Posterior vena cava (tissue), 2 donors: ENCODE measurements at places on chromosomes 5 and 9.
A peak's percentile ranks its signal among the peaks of the same experiment; 100 is the strongest.

- no peak for DNase-seq
These were observed 15.6 kb upstream of the CLK4 start for GRCh38 chr5:178642351-178642909.

- DNase-seq: peak; percentile 40
These were observed 39.9 kb upstream of the IL17B start for GRCh38 chr5:149418910-149419531.

DNA sequence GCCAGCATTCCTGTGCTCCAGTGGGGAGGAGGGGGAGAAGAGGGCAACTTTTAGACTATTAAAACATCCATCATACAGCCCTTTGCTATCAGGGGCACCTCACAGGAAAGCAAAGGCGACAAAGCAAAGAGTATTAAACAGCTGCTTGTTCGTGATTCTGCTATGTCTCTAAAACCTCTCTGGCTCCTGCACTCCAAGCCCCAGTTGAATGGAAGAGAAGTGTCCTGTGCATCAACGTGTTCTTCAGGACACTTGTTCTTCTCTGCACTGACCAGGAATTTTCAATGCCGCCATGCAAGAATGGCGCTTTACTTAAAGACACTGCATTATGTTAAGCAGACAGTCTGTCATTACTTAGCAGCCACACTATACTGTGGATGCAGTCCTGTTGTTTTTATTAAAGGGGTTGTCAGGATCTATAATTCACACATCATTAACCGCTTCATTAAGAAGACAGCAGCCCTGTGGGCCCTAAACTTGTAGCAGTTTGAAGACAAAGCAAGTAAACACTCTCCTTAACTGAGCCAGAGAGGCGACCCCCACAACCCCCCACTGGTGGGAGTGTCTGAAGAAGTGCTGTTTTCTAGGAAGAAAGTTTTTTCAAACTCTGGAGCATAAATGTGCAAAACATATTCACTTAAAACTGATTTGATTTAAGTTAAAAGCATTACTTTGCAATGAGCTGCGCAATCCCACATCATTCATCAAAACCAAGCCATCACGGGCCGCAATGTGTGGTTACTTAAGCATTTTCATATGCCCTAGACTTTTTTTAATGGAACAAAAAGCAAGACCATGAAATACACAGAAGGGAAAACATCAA lies 164.5 kb downstream of the ZNF608 start:
- DNase-seq: no peak

DNA sequence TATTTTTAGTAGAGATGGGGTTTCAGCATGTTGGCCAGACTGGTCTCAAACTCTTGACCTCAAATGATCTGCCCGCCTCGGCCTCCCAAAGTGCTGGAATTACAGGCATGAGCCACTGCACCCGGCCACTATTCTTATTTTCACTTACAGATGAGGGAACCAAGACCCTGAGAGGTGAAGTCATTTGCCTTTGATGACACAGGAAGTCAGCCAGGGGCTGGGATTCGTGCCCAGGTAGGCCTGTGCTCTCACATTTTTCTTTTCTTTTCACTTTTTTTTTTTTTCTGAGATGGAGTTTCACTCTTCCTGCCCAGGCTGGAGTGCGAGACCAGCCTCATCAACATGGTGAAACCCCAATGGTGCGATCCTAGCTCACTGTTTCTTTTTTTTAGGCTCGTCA lies 22.2 kb downstream of the ENG start:
- no peak for DNase-seq

DNA sequence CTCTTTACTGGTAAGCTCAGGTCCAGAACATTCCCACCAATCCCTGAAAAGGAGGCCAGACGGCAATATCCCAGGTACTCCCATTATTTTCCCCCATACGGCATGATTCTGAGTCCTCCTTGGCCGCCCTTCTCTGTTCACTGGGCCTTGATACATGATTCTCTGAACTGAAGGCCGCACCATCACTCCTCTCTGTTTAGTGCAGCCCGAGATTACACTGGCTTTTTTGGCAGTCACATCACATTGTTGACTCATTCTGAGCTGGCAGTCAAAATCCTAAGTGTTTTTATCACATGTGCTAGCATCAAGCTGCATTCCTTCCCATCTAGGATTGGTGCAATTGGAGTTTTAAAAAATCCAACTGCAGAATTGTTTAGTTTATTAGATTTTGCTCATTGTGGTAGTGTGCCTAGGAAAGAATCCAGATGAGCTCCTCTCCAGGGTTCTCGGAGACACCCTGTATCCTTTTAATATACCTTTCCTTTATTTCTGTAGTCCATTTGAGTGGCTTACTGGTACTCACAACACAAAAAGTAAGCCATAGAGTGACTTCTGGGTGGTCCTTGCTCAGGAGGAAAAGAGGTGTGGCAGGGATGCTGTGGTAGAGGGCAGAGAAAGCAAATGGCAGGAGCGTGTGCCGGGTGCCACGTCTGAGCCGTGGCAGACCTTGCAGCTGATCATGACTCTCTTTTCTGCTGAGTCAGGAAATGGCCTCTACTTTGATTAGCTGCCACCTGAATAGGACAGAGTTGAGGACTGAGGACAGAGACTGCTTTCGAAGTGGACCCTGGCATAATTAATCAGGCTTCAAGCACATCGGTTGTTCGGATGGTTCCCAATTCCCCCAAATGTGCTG lies 121.1 kb upstream of the IL12B start:
- DNase-seq: no peak

GRCh38 chr9:114282926-114283325 lies 40.0 kb upstream of the ORM1 start:
- DNase-seq: peak; percentile 49

DNA sequence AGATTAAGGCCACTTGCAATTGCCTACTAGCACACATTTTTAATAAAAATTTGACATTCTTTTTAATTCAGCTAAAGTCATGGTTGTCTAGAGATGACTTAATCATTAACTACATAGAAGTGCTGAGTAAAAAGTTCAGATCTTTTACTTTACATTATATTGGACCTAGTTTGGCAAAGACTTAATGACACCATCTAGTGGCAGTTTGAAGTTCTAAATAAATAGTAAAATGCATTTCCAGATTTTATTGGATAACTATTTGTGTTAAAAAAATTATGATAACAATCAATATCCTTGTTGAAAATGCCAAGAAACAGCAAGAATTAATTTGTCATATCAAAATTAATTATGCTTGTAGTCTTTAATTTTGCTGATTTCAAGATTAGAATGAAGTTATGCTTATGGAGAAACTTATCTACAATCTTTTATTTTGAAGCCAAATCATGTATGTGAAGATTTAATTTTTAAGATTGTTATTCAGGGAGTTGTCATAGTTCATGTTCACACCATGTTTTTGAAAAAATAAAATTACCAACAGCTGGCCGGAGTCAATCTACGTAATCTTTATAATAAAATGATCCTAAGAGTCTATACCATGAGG lies 69.6 kb upstream of the PJA2 start:
- no peak for DNase-seq

DNA sequence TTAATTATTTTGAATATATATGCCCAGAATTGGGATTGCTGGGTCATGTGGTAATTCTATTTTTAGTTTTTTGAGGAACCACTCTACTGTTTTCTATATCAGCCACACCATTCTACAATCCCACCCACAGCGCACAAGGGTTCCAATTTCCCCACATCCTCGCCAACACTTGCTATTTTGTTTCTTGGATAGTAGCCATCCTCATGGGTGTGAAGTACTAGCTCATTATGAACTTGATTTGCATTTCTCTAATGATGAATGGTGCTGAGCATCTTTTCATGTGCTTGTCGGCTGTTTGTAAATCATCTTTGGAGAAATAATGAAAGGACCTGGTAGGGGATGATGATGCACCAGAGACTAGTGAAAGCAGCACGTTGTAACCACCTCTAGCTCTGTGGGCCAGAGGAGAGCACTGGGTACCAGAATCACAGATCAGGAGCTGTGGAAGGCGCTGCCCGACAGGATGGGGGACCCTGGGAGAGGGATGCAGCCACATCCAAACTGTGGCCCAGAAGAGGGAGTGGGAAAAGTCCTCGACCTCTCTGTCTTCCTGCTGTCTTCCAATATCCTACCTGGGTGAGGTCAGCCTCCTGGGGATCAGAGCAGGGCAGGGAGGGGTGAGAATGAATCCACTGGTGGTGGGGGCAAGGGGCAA lies 155.4 kb downstream of the RGS3 start:
- DNase-seq: peak; percentile 66

- DNase-seq: no peak
These were observed 1.2 kb downstream of the ARRDC1 start for GRCh38 chr9:137606734-137607138.

DNA sequence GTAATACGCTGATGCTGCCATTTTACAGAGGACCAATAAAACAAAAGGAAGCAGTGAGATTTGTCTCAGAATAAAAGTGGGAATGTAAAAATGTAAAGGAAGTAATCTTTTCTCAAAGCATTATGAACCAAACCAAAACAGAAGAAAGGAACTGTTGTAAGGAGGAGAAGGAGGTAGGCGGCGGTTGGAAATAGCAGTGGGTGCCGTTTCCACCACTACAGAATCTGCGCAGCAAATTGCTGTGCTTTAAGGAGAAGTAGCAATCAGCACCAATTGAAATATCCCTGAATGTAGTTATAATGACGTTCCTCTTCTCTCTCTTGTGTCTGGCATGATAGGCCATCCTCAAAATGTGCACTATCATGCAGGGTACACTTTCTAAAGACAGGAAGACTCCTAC lies 455.1 kb upstream of the TLE4 start:
- no peak for DNase-seq

DNA sequence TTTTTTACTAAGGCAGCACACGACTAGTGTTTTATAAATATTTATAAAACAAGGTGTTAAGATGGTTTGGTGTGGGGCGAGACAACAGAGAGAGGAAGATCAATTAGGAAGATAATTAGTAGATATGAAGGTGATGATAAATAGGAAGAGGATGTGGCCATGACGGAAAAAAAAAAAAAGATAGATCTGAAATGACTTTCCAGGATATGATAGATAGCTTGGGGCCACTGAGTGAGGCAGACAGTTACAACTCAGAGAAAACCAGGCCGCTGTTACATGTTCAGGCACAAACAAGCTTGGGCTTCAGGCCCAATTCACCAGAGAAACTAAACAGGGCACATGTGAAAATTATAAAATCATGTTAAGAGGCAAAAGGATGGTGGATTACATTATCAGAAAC lies 43.2 kb downstream of the KIAA0825 start:
- no peak for DNase-seq

DNA sequence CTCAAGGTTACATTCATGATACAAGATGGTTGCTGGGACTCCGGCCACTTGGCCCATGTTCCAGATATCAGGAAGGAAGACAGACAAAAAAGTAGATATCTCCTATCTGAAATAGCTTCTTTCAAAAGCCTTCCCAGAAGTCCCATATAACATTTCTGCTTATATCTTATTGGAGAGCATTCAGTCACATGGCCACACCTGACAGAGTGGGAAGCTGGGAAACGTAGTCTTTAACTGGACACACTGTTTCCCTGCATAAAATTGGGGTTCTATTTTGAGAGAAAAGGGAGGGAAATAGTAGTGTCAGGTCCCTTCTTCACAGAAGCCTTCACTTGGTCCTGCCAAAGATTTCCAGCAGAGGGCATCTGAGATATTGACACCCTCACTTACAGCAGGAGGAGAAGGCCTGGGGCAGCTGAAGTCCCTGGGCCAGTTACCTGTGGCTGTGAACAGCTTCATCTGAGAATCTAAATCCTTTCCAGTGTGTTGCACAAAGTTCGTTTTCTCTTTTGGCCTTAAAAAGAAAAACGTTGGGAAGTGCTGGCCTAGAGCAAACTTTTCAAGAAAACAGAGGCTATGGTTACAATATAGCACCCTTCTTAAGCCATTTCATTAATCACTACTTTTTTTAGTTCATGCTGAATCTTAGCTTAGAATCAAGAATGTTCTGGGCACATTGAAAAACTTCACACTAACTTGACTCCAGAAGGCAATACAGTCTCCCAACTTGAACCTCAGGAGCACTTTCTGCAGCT lies 33.5 kb downstream of the SPEF2 start:
- no peak for DNase-seq
